ENCODE measurements at places on chromosomes 2 and 18.

- no peak for DNase-seq
Observed at GRCh38 chr2:223642506-223642905, 40.3 kb upstream of the SCG2 start.

DNA sequence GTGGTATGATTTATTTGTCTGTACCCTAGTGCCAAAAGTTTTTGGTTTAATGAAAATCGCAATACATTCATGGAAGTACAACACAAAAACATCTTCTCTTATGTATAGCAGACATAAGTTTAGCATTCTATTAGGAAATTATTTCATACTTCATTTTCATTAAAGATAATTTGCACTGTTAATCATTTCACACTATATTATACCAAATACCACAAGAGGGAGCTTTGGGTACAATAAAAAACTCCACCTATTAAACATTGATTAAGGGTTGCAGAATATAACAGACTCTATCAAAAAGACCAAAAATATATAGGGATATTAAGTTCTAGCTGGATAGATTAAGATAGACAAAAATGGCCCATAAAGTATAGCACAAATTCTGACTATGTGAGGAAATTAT is 79.0 kb downstream of the SLC66A3 start:
- no peak for DNase-seq

- DNase-seq = no peak
Observed at GRCh38 chr2:173770947-173771678, 194.1 kb downstream of the SP3 start.

DNA sequence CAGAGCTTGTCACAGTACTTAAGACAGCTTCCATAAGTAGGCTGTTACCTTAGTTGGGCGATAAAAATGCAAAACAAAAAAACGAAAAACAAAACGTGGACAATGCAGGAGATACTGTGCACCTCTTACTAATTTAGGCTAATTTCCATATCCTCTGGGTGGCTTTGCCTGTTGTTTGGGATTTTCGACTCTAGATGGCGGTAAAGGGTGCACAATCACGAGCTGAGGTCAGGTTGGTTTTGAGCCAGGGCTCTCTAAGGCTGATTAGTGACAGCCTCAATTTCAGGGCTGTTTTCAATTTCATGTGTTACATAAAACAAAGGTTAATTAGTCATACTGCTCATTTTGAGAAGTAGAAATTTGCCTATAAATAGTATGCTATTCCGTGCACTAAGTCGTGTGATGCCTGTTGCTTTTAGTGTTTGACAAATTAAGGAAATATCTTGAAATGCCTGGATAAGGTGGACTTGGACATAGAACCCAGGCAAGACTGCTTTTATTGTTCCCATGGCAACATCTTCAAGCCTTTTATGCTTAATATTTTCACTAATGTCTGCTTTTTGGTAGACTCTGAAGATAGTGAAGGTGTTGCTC is 493.1 kb downstream of the SOCS6 start:
- DNase-seq = peak; percentile 52

Data from colonic mucosa (tissue), 4 donors.